ENCODE measurements at places on chromosomes 16 and 17. TPM values are rescaled to one million over a fixed set of nuclear protein-coding genes. Genes with fewer than 3 reads are reported as not detected.

Gene PRSS27
- total RNA-seq, result 1.6 TPM

Gene ASGR2
- total RNA-seq, result not detected

GRCh38 chr16:57606847-57607501 is 21.5 kb upstream of the ADGRG1 start:
- DNase-seq, result peak; percentile 14

GRCh38 chr16:24807301-24807700 is 38.5 kb upstream of the SLC5A11 start:
- no peak for DNase-seq

GRCh38 chr16:50505115-50505514 is 43.1 kb upstream of the NKD1 start:
- DNase-seq, result peak; percentile 4

DNA sequence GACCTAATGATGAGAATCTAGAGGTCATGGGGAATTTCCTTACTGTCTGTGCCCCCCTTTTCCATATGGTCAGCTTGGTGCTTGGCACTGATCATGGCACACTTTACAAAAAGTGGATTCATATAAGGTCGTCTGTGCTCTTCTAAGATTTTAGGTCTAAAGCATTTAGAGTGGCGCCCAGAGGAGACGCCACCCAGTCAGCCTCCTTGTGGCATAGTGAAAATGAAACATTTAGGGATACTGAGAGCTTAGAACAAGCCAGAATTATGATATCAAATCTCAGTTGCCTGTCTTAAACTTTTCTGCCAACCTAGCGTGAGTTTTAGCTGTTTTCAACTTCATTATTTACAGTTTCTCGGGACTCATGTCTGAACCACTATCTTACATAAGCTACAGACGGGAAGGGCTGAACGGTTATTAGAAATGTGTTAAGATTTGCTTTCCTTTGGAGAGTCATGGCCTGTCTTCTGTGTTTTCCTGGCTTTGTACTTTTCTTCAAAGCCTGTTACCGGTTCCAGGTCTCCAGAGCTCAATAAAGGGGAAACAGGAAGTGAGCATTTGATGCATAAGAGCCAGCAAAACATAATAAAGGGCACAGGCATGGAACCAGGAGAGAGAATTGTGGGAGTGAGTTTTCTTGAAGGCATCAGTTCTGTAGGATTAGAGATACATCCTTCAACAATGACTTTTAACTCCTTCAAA is 13.7 kb downstream of the ZNRF1 start:
- DNase-seq, result no peak

DNA sequence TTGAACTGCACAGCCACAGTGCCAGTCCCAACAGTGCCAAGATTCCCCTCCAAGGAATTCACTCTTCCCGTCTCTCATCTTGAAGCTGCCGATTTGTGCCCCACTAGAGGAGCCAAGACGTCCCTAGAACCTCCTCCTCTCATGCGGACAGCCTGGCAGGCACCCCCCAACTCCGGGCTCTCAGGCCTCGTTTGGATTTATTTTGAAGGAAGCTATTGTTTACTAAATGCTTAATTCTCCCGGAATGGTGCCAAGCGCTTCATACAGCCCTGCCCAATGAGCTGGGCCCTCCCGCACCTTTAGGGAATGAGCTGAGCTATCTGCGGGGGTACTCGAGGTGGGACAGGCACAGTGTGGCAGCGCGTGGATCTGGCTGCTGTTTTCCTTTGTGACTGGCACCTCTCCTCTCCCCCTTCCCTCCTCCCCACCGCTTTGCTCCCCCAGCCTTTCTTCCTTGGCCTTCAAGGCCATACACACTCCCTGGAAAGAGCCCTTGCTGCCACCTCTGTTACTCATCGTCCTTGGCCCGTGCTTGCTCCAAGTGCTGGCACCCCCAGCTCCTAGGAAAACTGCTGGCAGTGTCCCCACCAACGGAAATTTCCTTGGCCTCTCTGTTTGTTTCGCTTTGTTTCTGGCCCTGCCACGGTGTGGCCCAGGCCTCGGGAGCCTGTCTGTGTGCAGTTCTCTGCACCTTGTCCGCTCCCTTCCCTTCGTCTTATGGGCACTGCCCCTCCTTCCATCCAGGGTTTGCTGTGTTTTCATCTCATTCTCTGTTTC is 49.9 kb upstream of the CDR2 start:
- no peak for DNase-seq
